ENCODE measurements at places on chromosomes 2 and 18.

GRCh38 chr18:58335821-58336220, 291.8 kb downstream of the NEDD4L start:
- no peak for DNase-seq

- no peak for DNase-seq
These were observed 251.5 kb upstream of the MEX3C start for GRCh38 chr18:51448949-51449348.

- no peak for DNase-seq
These were observed 15.1 kb downstream of the SH2D6 start for GRCh38 chr2:85433511-85434089.

DNA sequence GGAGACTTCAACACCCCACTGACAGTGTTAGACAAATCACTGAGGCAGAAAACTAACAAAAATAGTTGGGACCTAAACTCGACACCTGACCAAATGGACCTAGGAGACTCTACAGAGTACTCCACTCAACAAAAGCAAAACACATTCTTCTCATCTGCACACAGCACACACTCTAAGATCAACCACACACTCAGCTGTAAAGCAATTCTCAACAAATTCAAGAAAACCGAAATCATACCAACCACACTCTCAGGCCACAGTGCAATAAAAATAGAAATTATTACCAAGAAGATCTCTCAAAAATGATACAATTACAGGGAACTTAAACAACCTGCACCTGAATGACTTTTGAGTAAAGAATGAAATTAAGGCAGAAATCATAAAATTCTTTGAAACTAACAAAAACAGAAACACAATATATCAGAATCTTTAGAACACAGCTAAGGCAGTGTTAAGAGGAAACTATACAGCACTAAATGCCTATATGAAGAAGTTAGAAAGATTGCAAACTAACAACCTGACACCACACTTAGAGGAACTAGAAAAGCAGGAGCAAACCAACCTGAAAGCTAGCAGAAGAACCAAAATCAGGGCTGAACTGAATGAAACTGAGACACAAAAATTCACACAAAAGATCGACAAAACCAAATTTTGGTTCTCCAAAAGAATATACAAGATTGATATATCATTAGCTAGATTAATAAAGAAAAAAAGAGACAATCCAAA, 46.3 kb downstream of the RTTN start:
- no peak for DNase-seq

GRCh38 chr2:101961338-101962191, 30.2 kb upstream of the IL1R2 start:
- DNase-seq = peak; percentile 15

DNA sequence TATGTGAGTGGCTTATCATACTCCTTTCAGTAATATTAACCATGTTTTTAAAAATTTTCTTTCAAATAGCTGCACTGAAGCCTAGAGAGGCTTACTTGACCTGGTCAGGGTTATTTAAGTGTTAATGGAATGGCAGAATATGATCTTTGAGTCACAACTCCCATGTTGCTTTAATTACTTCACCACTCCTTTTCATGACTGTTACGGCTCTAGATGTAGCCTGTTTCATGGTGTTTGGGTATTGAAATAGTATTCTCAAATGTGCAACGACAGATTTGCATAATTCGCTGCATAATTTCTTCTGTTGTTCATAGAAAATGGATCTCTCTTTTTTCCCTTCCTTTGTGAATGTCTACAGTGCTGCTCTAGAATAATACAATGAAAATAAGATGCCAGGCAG, 51.6 kb upstream of the PLA2R1 start:
- DNase-seq = no peak

- DNase-seq = no peak
These were observed 54.1 kb downstream of the ANTXR1 start for GRCh38 chr2:69067026-69067630.

DNA sequence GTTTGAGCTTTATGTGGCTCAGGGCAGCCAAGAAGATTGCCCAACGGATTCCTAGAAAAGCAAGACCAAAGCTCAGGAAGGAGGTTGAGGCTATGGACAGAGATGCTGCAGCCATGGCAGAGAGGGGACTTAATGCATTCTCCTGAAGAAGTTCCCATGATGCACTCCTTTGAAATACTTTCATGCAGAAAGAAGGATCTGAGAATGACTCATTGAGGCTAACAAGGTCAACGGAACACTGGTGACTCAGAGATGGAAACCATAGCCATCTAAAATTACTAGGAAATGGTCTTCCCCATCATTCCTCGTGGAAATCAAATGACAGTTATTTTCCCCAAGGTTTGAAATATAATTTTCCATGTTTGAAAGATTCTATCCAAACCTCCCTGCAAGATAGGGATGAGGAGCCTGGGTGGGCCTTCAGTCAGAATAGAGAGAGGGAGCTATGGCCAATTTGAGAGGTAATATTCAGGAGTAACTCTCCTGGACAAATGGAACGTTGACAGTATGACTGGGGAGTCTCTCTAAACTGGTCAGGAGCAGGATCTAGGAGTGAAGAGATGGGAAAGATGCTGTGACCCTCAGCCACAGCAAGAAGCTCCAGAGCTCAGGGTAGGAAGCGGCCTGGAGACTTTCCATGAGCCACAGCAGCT, 63.0 kb downstream of the REEP1 start:
- no peak for DNase-seq

- no peak for DNase-seq
These were observed 4.1 kb upstream of the SNED1 start for GRCh38 chr2:240994171-240994896.

GRCh38 chr18:45519411-45520280, 95.6 kb upstream of the SLC14A2 start:
- no peak for DNase-seq

- DNase-seq = no peak
These were observed 22.2 kb downstream of the LYG1 start for GRCh38 chr2:99278793-99279291.

GRCh38 chr2:199588054-199588453, 130.3 kb upstream of the SATB2 start:
- no peak for DNase-seq

DNA sequence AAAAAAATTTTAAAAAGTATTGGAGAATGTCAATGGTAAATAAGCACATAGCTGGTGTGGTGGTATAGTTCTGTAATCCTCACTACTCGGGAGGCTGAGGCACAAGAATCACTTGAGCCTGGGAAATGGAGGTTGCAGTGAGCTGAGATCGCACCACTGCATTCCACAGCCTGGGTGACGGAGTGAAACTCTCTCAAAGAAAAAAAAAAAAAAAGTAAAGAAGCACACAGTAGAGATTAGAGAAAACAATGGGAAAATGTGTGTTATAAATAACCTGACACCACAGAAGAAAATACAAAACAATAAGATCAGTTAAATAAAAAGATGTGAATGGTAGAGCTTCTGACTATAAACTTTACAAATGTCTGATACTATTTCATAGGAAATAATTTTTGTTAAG, 163.7 kb upstream of the WDSUB1 start:
- no peak for DNase-seq

DNA sequence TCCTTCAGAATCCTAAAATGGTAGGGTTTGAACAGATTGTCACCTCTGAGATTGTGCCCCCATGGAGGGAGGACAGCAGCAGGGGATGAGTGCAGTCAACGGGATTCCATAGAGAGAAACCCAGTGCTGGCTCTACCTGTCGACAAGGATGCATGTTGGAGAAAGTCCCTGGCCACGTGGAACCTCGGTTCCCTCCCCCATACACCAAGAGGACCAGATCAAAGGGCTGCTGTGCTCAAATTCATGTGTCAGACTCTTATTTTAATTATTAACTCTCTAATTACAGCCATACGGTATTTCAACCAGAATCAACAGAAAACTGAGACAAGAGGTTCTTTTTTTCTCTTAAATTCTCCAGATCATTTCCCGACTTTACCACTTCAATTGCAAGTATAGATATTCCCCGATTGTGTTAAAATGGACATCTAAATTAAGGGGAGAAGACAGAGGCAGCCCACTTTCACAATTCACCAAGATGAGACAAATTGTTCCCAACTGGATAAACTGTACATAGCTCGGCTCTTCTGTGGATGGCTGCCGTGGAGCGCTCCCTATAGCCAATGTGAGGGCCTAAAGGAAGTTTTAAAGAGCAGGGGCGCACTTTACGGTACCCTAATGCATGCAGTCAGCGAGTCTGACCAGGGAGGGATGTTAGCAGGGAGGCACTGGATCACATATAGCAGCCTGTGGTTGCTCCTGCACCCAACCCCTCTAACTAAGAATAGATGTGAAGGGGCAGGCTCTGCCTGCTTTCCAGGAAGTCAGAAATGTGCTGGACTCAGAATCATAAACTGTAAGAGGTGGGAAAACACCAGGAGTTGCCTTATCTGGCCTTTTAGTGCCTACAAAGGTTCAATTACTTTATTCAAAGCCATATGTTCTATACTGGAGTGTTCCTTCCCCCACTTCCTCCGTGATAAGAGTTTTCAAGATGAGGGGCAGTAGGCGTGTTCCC, 123.1 kb downstream of the CACNB4 start:
- no peak for DNase-seq

All from esophagus squamous epithelium (tissue), 5 donors.